ENCODE measurements at places on chromosomes 5 and 9. TPM values are rescaled to one million over a fixed set of nuclear protein-coding genes. Genes with fewer than 3 reads are reported as not detected.

The GRIA1 gene
- total RNA-seq: not detected

The KCNT1 gene
- not detected for total RNA-seq

The OR1J2 gene
- total RNA-seq: not detected

The HAPLN1 gene
- total RNA-seq: 6.7 TPM

The KCNIP1 gene
- total RNA-seq: 0.22 TPM

The IL3 gene
- total RNA-seq: not detected

The ANAPC2 gene
- total RNA-seq: 50.6 TPM

The ALDOB gene
- total RNA-seq: 2.7 TPM

The OBP2B gene
- not detected for total RNA-seq

The NDFIP1 gene
- total RNA-seq: 57.8 TPM

The FOXD4L3 gene
- total RNA-seq: not detected

The SPATA31C1 gene
- total RNA-seq: not detected

The TMEM245 gene
- 37.0 TPM for total RNA-seq

The C1QTNF3 gene
- total RNA-seq: 5.6 TPM

The C9orf50 gene
- not detected for total RNA-seq

The CCDC69 gene
- total RNA-seq: 7.1 TPM

The SLC25A2 gene
- 1.4 TPM for total RNA-seq

The DRD1 gene
- 0.09 TPM for total RNA-seq

The OR1Q1 gene
- not detected for total RNA-seq

The LCN15 gene
- 15.9 TPM for total RNA-seq

The LCN9 gene
- total RNA-seq: not detected

The SPINK4 gene
- 13.9 TPM for total RNA-seq

The BARX1 gene
- total RNA-seq: not detected

The UGT3A2 gene
- total RNA-seq: not detected

The FCN2 gene
- not detected for total RNA-seq

The BTNL9 gene
- total RNA-seq: 4.1 TPM

The PCDHA1 gene
- total RNA-seq: not detected

The RORB gene
- 0.15 TPM for total RNA-seq

The GLDC gene
- total RNA-seq: 0.70 TPM

The FAM78A gene
- total RNA-seq: 0.85 TPM

The PTBP3 gene
- total RNA-seq: 126 TPM

The ROPN1L gene
- not detected for total RNA-seq

The EGFLAM gene
- 0.98 TPM for total RNA-seq

The MARCOL gene
- not detected for total RNA-seq

The SLC34A3 gene
- total RNA-seq: not detected
